ENCODE measurements at places on chromosomes 5 and 9.
A peak's percentile ranks its signal among the peaks of the same experiment; 100 is the strongest.

DNA sequence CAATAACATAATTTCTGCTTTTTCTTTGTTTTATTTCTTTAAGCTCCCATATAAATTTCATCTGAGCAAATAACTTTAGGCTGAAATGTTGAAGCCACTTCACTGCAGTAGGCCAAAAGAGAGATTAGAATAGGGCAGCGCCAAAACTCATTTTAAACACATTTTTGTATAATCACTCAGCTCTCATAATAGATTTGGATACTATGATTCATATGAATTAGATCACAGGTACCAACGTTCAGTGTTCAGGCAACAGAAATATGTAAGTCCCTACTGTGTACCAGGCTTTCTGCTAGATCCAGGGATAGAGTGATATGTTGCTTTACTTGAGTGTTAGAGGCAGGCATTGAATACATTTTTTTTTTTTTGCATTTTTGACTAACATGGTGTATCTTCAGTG is 370.5 kb downstream of the PTPRD start:
- no peak for DNase-seq

DNA sequence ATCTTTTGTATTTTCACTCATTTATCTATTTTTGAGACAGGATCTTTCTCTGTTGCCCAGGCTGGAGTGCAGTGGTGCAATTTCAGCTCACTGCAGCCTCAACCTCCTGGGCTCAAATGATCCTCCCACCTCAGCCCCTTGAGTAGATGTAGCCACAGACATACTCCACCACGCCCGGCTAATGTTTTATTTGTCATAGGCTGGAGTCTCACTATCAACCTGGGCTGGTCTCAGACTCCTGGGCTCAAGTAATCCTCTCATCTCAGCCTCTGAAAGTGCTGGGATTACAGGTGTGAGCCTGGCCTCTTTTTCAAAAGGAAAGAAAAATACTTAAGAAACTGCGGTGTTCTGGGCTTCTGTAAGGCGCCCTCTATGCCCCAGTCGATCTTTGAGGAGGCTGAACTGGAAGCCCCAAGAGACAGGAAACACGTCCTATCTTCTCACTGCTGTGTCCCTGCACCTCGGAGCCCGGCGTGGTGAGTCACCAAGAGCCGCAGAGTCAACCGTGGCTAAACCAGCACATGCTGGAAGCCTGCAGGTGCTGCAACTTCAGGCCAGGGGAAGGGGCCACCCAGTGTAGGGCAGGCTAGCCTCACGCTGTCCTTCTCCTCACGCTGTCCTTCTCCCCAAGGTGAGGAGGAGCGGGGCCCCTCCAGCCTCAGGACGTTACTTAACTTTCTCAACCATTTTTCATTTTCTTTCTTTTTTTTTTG is 15.2 kb upstream of the LHX3 start:
- DNase-seq, result no peak

DNA sequence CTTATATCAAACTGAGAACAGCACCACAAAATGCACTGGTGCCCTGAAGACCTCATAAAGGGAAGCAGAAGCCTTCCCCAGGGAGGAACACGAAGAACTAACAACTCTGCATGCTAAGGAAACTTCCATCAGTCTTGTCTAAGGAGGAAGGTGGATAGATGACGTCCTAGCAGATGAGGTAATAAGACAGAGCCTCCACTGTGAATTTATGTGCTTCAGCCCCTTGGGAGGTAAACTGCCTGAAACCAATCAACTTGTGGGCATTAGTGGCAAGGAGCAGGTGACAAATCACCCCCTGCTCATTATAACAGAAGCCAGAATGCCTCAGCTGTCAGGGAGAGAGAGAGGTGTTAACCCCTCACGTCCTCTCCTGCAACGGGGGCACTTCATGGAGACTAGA is 48.9 kb upstream of the SPIN1 start:
- no peak for DNase-seq

GRCh38 chr5:141003031-141003430 is 36.8 kb downstream of the PCDHAC2 start:
- no peak for DNase-seq

DNA sequence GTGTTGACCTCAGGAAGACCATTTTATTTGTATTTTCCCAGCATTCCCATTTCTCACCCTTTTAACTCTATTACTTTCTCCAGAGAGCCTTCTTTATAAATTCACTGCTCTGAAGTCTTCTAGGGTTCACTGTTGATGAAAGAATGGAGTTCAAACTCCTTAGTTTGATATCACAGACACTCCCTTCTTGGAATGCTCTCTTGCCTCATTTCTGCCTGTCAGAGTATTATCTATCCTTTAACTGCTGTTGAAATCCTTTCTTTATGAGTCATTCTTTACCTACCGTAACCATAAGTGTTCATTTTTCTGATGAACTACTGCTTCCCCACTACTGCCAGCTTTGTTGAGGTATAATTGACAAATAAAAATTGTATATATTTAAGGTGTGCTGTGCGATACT is 4.3 kb downstream of the RIC1 start:
- DNase-seq, result no peak

GRCh38 chr9:35603506-35603985 is 1.5 kb upstream of the TESK1 start:
- DNase-seq, result no peak

- no peak for DNase-seq
These were observed 411.5 kb downstream of the PLK2 start for GRCh38 chr5:58048185-58048925.

DNA sequence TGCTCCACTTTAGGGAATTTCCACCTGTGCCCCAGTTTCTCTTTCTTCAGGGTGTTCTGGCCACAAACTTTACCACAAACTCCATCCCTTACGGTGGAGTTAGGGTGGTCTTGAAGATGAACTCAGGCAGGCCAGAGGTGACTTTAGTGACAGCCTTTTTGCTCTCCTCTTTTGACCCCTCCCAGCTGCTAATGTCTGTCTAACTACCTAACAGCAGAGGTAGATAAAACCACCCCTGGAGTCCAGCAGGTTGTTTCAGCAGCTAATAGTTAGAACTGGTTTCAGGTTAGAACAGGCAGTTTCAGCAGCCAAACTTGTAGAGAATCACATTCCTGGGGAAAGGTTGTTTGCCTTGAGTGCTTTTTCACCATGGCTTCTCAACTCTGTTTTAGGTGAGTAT is 971.3 kb upstream of the CDH18 start:
- no peak for DNase-seq

DNA sequence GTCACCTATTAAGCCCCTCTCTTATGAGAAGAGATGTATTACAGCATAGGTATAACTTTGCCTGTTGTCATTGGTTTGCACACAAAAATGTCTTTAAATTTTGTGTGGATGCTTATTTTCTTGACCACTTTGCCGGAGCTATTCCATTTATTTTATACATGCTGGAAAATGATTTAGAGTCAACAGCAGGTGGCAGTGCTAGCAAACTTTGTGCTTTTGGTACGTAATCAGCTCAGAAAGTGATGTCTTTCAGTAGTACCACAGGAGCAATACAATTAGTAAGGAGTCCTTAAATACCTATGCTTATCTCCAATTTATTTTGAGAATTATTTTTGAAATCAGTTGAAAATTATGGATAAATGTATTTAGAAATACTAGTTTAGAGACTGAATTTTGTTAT is 19.8 kb upstream of the NUDT12 start:
- DNase-seq, result peak; percentile 40

DNA sequence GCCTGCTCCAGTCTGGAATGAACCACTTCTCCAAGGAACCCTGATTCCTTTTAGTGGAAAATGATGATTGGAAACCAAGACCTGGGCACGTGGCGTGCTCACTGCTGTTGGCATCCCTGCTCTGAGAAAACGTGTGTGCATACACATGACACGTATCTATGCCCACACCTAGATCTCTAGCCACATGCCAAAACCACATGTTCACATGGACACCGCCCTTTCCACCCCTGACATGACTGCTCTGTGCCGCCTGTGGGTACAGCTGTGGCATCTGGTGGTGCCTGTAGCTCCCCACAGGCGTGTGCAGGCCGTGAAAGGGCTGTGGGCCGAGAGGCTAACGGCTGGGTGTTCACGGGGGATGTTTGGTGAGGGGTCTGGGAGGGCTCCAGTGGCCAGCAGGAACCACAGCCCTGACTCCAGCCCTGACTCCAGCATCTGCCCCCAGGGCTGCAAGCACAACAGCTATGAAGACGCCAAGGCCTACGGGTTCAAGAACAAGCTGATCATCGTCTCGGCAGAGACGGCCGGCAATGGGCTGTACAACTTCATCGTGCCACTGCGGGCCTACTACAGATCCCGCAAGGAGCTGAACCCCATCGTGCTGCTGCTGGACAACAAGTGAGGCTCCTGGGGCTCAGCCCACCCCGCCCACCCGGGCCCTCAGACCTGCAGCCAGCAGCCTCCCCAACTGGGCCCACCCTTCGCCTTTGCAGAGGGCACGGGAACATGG is 75.1 kb downstream of the KCNT1 start:
- DNase-seq, result no peak

- peak; percentile 60 for DNase-seq
These were observed 1.0 kb upstream of the DAB2IP start for GRCh38 chr9:121650217-121651007.

GRCh38 chr5:140988100-140988499 is 21.8 kb downstream of the PCDHAC2 start:
- DNase-seq, result no peak

- no peak for DNase-seq
These were observed 33.6 kb upstream of the LARP1 start for GRCh38 chr5:154721481-154722058.

DNA sequence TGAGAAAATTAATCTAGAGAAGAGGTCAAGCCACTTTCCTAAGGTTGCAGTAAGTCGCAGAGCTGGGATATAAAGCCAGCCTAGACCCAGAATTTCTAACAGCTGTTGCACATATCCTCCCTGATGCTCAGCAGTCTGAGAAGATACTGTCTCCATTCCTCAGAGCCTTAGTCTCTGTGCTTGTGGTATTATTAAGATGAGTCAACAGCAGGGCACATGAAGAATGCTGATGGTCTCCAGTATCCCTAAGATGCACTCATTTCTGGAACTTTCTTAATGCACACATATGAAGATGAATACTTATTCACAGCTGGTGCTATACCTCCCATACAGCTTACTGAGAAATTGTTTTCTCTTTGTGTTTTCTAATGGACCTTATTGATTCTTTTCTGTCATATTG is 32.5 kb downstream of the SGCD start:
- no peak for DNase-seq

All from kidney capillary endothelial cell (primary cell).